ENCODE measurements at places on chromosomes 11 and 22.

GRCh38 chr11:118010738-118011461, 24.7 kb downstream of the IL10RA start:
- no peak for DNase-seq

GRCh38 chr11:1779806-1780699, 16.3 kb upstream of the CTSD start:
- DNase-seq: no peak

DNA sequence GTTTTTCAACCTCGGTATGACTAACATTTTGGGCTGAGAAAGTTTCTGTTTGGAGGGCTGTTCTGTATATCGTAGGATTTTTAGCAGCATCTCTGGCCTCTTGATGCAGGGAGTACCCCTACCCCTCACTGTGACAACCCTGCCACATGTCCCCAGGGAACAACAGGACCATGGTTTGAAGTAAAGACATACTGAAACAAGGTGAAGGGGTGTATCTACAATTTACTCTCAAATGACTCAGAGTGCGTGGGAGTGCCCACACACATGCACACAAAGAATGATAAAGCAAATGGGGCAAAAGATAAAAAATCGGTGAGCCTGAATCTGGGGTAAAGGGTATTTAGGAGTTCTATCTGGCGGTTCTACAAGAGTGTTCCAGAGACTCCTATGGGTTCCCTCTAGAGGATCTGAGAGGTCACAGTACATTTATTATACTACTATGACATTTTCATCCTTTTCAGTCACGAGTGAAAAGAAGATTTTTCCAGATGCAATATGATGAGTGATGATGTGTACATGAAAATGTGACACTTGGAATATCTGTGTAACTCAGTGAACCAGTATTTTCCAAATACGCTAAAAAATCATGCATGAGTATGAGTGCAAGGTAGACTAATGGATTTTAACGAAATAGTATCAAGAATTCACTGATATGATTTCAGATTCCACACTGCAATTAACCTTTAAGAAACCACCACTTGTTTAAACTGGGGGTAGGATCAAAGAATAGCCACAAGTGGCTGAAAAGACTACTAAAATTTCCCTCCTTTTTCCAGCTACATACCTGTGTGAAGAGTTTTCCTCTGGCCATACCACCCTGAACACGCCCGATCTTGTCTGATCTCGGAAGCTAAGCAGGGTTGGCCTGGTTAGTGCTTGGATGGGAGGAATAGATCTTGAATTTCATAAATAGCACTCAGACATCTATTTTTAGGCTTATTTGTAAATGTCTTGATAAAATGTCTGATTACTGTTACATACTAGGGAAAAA, 56.3 kb upstream of the YPEL1 start:
- DNase-seq: no peak

GRCh38 chr22:24054356-24054755, 43.3 kb downstream of the CABIN1 start:
- no peak for DNase-seq

DNA sequence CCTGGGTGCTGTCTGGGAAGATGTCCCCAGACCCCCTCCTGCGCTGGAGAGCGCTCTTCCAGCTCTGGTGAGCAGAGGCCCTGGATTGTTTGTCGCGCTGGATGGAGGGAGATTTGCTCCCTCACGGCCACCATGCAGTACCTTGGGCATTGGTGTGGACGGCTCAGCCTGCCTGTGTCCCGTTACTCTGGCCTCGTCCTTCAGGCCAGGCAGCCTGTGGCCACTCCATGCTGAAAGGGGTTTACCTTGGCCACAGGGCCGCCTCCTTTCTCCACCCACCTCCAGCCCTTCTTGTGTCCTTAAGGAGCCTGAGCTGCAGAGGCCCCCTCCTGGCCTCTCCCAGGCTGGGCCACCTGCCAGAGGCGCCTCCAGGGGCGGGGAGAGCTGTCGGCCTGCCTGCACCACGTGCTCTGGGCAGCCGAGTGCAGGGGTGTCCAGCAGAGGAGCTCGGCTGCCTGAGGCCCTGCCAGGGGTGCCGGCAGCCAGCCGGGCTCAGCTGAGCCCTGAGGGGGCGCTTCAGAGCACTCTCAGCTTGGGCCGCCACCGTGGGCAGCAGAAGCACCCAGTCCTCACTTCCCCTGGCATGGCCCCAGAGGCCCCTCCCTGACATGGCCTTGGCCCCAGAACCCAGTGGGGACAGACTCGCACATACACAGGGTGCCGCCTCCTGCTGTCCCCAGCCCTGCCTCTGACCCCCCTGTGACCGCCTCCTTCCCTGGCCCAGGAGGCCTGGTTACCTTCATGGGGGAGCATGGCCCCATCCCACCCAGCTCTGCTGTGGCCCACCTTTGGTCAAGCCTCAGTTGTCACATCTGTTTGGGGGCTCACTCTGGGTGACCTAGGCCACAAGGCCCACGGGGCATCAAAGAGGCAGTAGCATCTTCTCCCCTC, 3.4 kb downstream of the CCND1 start:
- no peak for DNase-seq

DNA sequence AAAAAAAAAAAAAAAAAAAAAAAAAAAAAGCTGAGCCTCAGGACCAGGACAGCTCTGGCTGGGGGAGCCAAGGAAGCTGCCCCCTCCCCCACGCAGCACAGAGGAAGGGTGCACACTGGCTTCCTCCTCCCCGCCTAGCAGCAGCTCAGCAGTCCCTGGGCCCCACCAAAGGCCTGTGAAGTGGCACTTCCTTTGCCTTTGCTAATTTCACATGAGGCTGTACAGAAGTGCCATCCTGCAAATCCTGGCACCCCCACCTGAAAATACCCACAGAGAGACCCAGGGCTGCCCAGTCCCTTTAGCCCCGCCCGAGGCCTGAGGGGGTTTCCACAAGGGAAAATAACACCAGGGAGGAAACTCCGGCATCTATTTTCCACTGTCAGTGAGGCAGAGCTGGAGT, 3.9 kb downstream of the RHOG start:
- peak; percentile 49 for DNase-seq

DNA sequence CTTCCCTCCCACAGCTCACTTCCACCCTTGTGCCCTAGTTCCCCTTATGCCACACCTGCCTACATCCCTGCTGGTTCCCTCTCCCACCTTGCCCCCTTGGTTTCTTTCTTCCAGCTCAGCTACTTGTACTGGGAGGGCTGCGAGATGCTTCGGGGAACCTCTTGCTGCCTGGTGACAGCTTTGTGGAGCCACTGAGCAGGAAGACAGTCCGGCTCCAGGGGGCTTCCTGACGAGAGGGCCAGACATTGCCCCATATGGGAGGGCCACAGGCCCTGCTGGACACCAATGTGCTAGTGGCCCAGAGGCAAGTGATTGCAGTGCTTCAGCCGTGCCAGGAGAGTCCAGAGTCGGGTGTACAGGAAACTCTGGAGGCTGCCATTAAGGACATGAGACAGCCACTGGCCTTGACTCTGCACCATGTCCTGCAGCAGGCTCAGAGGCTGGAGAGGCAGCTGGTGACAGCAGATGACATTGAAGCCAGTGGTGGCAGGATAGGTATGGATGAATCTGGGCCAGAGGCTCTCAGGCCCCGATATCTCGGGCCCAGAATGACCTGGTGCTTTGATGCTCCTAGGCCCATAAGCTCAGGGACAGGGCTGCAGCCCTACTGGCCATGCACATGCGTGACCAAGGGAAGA, 54.3 kb downstream of the BTG4 start:
- no peak for DNase-seq

DNA sequence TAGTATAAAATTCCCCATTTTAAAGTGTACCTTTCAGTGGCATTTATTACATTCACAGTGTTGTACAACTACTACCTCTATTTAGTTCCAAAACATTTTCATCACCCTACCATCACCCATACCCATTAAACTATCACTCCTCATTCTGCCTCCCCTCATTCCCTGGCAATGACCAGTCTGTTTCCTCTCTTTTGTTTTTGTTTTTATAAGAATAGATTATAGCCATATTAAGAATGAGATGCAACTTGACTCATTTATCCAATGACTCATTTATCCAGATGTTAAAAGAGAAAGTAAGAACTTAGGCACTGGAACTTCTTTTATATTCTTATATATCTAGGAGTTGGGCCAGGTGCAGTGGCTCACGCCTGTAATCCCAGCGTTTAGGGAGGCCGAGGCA, 156.3 kb downstream of the FAT3 start:
- no peak for DNase-seq

- no peak for DNase-seq
These were observed 53.2 kb upstream of the EHF start for GRCh38 chr11:34567733-34568132.

DNA sequence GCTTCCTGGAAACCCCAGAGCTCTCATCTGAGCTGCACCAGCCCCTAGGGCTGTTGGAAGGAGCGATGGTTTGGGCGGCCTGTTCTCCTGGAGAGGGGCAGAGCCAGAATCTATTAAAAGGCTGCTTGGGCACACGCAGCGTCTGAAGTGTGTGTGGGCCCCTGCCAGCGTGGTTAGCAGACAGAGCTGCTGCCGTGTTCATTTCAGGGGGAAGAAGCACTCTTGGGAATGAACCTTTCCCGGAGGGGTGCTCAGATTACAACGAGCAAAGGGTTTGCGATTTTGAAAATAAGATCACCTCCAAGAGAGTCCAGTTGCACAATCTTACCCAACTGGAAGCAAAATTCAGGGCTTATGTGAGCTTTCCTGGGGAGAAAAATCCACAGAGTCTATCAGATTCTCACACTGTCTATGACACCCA, 12.9 kb downstream of the ANO1 start:
- no peak for DNase-seq

- no peak for DNase-seq
These were observed 38.6 kb upstream of the CARS1 start for GRCh38 chr11:3095712-3096361.

DNA sequence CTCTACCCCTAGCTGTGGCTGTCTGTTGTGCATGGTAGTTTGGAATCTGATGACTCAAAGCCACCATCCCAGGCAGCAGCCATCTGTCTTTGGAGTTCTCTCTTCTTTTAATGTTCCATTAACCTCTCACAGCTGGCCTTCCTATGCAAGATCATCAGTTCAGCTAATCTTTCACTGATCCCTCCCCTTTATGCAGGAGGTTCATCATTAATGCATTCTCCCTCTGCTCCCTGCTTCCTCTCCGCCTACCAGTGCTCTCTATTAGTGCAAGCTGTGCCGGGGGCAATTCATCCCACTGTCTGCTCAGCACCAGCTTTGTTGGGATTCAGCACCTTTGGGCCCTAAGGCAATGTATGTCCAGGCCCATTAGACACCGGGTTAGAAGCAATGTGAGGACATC, 413.0 kb upstream of the LRRC4C start:
- no peak for DNase-seq

- peak; percentile 81 for DNase-seq
These were observed at the start of gene AKIP1 for GRCh38 chr11:8911029-8911823. Gene AKIP1, plus strand, starts transcription at chr11:8911189. Its CDS starts 261 bp downstream, at chr11:8911450.

DNA sequence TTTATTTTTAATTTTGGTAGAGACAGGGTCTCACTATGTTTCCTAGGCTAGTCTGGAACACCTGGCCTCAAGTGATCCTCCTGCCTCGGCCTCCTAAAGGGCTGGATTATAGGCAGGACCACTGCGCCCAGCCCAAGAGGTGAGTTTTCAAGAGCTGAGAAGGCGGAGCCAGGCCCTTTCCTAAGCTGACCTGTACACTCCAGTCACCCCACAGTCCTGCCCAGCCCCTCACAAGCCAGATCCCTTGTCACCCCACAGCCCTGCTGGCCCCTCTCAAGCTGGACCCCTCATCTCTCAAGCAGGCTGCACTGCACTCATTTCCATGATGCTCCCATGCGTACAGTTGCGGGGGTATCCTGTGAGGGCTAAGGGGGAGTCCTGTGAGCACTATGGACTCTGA, 2.9 kb downstream of the DENND6B start:
- no peak for DNase-seq

DNA sequence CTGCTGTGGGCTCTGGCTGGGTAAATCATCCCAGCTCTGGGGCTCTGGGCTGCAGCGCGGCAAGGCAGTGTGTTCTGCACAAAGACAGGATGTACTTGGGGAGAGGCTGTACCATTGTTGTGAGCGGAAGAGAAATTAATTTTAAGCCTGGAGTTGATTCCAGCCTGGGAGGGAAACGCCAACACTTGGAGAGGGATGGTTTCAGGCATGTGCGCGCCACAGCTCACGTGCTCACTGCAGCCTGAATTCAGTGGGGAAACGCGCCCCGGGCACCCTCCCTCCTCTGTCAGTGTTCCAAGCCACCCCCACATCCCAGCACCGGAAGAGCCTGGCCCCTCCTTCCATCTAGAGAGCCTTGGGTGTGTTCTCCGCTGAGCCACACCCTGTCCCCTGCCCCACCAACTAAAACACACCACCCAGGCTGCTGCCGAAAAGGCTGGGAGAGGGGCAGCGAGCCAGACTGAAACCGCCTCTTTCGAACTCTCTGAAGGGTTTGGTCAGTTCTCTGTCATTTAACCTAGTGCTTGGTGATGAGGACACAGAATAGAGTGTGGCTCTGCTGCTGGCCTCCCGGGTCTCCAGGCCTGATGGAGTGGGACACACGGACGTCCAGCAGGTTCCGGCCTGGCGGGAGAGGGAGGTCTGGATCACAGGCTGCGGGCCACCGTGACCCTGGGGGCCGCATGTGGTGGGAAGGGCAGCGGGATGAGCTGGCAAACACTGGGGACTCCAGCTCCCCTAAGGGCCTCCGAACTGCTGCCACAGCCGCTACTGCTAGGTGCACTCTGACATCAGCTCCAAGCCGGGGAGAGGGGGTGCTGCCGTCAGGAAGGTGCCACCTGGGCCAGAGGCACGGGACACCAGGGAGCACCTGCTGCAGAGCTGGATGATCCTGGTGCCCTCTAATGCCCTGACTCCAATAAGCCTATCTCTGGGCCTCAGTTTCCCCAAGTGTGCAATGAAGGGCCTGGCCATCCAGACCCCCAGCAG, 230.8 kb downstream of the CTTN start:
- no peak for DNase-seq

DNA sequence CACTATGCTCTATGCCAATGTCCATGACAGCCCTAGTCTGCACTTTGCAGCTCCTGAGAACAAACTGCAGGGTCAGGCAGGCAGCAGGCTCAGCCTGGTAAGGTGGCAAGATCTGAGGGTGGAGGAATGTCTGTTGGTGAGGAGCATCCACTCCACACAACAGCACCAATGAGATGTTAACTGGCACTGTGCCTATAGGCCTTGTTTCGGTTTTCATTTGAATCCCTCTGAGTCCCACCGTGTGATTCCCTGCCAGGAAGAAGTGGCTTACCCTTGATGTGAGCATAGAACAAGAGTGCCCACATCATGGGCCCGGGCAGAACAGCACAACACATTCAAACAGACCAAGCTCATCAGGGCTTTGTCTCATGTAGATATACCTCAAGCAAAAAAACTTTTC, 44.1 kb upstream of the CHRM4 start:
- DNase-seq: no peak

DNA sequence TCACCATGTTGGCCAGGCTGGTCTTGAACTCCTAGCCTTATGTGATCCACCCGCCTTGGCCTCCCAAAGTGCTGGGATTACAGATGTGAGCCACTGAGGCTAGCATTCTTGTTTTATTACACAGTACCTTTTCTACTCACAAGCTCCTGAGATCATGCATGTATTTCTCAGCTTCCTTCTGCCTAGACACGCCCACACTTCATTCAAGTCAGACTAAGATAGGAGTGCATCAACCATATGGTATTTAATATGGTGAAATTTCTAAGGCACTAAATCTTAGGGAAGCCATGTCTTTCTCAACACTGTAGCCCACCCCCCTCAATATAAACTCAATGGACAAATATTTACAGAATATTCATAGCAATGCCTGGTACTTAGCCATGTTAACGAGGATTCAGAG, 62.1 kb downstream of the SLC25A17 start:
- DNase-seq: no peak
